ENCODE measurements at places on chromosomes 5 and 9.

GRCh38 chr9:125521462-125522327, 185.3 kb downstream of the MAPKAP1 start:
- no peak for DNase-seq

DNA sequence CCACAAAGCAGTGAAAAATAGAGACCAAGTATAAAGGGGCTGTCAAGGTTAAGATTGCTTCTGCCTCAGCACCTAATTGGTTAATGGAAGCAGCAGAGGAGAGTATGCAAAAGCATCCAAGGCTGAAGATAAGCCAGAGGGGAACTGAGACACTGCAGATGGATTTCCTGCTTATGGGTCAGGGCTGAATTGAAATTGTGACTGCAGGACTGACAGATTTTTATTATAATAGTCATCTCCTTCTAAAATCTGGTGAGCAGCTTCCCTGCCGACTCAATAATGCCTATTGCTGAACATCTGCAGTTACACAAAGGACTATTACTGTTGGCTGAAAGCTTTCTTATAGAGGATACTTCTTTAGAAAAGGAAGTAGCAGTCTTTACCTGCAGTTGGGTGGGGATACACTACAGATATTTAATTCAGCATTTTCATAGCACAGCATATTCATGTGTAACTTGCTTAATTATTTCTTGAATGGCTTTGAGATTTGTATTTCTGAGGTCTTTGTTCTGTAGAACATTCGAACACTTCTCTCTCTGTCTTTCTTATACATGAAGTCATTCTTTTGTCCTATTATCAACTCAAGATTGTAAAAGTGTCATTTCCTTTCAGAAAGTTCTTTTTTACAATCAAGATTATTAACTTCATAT, 363.0 kb upstream of the RIOK2 start:
- DNase-seq = no peak

DNA sequence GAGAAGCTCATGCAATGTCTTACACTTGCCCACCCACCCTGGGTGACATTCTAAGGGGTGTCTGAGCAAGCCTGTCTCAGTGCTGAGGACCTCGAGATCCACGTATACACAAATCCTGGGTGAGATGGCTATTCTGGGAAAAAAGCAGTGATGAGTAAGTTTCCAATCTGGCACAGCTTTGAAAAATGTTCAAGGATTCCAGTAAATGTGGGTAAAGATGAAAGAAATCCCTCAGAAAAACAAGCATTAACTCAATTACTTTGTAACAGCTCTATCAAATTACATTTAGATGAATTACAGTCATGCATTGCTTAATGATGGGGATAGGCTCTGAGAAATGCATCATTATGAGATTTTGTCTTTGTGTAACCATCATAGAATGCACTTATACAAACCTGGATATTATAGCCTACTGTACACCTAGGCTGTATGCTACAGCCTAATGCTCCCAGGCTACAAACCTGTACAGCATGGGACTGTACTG, 26.9 kb downstream of the GOLM1 start:
- DNase-seq = no peak

GRCh38 chr5:142000704-142001484, 11.9 kb downstream of the GNPDA1 start:
- no peak for DNase-seq

GRCh38 chr9:131304676-131305355, 15.3 kb downstream of the PLPP7 start:
- no peak for DNase-seq

DNA sequence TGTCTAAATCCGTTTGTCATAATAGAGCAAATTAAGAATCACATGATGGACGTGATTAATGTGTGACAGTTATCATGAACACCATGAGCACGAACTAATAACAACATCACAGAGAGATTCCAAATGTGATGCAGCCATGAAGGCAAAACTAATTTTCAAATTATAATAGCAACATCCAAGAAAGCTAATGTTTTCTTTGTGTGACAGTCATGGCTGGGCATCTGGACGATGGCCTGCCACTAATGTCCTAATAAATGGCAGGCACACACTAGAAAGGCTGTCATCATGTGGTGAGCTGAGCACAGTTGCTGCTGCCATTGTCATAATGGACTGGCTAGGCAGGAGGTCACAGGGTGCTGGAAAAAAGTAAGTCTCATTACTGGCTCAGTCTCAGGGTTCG, 280.0 kb upstream of the EFNA5 start:
- DNase-seq = no peak

DNA sequence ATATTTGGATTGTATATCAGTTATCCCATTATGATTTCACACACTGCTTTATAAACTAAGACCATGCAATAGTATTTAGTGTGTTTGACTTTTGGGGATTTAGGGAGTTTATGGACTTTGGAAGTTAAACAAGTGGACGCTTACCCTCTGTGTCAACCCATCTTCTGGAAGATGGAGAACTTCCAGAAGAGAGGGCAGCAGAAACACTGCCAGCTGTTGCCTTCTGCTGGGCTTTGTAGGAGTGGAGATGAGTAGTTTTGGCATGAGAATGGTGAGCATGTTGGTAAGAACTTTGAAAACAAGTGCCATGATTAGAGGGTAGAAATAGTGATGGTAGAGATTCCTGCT, 2.2 kb downstream of the DNAJC25 start:
- no peak for DNase-seq

- no peak for DNase-seq
Observed at GRCh38 chr9:132818588-132818987, 59.5 kb downstream of the AK8 start.

- no peak for DNase-seq
Observed at GRCh38 chr5:78511121-78511906, 137.3 kb downstream of the LHFPL2 start.

- no peak for DNase-seq
Observed at GRCh38 chr9:137804908-137805630, 72.5 kb upstream of the CACNA1B start.

DNA sequence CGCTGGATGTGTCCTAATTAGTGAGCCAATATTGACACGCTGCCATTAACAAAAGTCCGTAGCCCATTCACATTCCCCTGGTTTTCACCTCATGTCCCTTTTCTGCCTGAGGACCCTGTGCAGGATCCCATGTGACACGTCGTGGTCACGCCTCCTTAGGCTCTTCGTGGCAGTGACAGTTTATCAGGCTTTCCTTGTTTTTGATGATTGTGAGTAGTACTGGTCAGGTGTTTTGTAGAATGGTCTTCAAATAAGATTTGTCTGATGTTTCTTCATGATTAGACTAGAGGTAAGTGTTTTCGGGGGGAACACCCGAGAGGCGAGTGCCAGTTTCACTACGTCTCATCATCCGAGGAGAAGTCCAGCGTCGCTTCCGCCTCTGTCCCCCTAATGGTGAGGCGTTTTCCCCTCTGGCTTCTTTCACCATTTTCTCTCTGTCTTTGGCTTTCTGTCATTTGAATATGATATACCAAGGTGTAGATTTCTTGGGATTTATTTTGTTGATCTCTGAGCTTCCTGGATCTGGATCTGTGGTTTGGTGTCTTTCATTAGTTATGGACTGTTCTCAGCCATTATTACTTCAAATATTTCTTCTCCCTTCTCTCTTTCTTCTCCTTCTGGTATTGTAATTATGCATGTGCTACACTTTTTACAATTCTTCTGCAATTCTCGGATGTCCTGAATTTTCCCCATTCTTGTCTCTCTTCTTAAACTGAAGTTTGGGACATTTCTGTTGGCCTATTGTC, 57.3 kb downstream of the TRIP13 start:
- peak; percentile 40 for DNase-seq

- no peak for DNase-seq
Observed at GRCh38 chr9:129989740-129990139, 53.2 kb downstream of the FNBP1 start.

DNA sequence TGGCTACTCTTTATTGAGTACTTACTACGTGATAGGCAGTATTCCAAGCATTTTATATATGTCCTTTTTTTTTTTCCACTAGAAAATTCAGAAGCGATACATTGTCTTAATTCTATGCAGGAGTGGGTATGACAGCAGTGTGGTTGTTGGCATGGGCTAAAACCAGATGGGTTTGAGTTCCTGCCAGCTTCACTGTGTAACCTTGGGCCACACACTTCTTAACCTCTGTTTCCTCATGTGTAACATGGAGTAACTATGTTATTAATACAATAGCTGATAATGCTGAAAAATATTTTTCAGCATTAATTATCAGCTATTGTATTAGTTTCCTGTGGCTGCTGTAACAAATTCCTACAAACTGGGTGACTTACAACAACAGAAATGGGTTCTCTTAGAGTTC, 12.0 kb downstream of the SNX18 start:
- DNase-seq = peak; percentile 8

GRCh38 chr5:160159991-160160792, 40.9 kb upstream of the PWWP2A start:
- DNase-seq = no peak

GRCh38 chr9:2623288-2624050, 1.9 kb downstream of the VLDLR start:
- peak; percentile 72 for DNase-seq

- DNase-seq = peak; percentile 31
Observed at GRCh38 chr9:38292480-38292879, 100.0 kb upstream of the ALDH1B1 start.

DNA sequence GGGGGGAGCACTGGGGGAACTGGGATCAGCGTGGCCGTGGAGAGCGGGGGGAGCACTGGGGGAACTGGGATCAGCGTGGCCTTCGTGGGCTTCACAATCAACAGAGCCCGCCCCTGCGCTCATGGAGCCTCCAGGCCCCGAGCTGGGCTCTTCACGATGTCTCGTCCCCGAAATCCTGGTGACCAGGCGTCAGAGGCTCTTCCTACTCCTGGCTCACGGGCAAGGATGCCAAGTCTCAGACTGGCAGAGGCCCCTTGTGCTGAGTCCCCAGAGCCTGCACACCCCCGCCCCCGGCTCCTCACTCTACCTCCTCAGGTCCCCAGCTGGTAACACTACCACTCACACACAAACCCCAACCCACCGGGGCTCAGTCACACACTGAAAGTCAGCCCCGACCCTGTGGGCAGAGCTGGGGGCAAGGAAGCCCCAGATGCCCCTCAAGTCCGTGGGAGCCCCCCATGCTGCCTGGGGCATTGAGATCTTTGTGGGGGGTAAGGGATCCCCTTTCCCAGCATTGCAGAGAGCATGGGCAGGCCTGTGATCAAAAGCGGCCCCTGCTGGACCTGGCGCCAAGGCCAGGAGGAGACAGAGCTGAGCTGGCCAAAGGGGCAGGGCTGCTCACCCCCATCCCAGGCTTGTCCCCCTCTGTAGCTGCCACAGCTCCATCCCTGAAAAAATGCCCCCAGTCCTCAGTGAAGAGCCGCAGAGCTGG, 26.7 kb downstream of the LHX3 start:
- DNase-seq = no peak

DNA sequence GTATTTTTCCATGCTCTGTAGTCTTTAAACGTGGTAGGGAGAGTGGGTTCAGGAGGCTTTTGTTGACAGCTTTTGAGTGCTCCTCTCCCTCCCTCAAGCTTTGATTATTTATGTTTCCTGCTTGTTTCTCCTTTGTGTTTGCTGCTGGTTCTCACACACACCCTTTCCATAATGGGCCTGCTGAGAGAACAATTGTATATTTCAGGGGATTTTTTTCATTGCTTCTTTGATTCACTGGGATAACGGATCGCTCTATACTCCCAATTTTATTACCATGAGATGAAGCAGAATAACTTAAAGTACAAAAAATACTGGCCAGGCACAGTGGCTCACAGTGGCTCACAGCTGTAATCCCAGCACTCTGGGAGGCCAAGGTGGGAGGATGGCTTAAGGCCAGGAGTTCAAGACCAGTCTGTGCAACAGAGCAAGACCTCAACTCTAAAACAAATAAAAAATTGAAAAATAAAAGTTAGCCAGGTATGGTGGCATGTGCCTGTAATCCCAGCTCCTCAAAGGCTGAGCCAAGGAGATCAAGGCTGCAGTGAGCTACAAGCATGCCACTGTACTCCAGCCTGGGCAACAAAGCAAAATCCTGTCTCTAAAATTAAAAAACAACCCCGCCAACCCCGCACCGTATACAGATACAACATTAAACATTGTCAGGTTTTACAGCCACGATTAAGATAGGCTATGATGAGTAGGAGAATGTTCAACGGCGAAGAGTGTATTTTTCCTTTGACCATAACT, 66.9 kb downstream of the USP20 start:
- no peak for DNase-seq

GRCh38 chr5:148807851-148808250, 18.6 kb upstream of the ADRB2 start:
- DNase-seq = no peak

- DNase-seq = no peak
Observed at GRCh38 chr5:52543594-52543993, 244.1 kb upstream of the ITGA1 start.

- no peak for DNase-seq
Observed at GRCh38 chr9:92714787-92715487, 45.0 kb upstream of the IPPK start.

DNA sequence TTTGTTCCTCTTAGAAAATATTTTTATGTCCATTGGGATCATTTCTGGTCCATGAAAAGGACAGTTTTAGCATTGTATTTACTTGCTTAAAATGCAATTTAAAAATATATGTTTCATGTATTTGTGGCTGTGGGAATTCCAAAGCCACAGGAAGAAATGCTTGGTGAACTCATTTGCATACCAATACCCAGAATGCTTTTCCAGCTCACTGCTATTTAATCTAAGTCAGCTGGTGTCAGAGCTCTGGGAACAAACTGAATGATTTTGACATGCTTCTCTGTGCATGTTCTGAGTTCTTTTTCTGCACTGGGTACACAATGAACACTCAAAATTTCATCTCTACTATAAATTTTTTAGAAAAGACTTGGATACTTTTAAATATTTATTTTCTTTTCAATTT, 482.8 kb upstream of the ARRDC3 start:
- DNase-seq = no peak

DNA sequence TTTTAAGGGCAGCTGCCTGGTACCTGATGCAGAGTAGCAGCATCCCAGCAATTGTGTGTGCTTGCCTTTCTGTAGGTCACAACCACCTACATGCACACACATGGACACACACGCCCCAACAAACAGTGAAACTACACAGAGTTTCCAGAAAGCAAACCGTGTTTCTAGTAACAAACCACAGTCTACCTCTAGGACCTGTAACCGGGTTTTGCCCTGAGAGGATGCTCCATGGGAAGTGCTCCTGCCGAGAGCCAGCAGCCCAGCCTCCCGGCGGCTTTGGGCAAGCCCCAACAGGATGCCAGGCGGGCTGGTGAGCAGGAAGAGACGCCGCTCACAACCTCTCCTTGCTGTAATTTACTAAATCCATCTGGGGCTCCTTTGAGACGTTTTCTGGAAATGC, 4.1 kb upstream of the TCF7 start:
- DNase-seq = no peak

GRCh38 chr9:114291064-114291474, 31.8 kb upstream of the ORM1 start:
- DNase-seq = peak; percentile 85

DNA sequence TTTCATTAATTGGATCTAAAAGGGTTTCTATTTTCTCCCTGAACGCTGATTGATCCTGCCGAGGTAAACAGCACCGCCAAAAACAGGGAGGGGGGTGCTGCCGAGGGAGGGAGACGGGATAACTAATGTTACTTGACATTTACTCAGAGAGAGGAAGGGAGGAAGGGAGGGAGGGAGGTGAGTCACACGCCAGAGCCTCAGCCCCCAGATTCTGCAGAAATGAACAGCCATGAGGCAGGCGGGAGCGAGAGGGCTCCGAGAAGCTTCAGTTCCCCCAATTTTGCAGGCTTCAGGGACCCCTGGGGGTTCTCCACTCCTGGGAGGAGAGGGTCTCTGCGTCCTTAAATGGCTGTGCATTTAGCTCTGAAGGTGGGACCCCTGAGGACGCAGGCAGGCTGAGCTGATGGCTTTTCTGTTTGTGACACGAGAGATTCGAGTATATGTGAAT, 59.1 kb upstream of the IER5L start:
- DNase-seq = no peak

- no peak for DNase-seq
Observed at GRCh38 chr9:75087289-75087823, 599 bp downstream of the NMRK1 start.

Measured in left forelimb (tissue), 1 donor.